ENCODE measurements at places on chromosomes 16 and 17.

DNA sequence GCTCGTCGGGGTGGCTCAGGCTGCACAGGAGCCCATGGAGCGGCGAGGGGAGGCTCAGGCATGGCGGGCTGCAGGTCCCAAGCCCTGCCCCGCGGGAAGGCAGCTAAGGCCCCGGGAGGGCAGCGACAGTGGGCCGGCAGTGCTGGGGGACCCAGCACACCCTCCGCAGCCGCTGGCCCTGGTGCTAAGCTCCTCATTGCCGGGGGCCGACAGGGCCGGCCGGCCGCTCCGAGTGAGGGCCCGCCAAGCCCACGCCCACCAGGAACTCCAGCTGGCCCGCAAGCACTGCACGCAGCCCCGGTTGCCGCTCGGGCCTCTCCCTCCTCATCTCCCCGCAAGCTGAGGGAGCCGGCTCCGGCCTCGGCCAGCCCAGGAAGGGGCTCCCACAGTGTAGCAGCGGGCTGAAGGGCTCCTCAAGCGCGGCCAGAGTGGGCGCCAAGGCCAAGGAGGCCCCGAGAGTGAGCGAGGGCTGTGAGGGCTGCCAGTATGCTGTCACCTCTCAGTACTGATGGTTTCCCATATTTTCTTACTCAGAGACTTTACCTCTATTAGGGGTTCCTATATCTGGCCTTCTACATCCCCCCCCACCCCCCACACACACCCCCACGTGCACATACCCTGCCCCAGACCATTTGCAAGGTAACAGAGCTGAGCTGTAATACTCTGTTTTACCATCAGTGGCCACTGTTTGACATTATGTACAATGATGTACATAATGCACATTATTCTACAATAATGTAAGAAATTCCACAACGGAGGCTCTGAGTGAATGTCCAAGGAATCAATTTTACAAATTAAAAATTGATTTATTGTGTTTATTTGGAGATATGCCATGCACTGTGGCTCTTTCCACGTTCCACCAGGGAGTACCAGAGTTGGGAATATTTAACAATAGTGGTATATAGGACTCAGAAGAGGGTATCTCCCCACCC, 3.7 kb upstream of the VAT1L start:
- DNase-seq, result peak; percentile 2

DNA sequence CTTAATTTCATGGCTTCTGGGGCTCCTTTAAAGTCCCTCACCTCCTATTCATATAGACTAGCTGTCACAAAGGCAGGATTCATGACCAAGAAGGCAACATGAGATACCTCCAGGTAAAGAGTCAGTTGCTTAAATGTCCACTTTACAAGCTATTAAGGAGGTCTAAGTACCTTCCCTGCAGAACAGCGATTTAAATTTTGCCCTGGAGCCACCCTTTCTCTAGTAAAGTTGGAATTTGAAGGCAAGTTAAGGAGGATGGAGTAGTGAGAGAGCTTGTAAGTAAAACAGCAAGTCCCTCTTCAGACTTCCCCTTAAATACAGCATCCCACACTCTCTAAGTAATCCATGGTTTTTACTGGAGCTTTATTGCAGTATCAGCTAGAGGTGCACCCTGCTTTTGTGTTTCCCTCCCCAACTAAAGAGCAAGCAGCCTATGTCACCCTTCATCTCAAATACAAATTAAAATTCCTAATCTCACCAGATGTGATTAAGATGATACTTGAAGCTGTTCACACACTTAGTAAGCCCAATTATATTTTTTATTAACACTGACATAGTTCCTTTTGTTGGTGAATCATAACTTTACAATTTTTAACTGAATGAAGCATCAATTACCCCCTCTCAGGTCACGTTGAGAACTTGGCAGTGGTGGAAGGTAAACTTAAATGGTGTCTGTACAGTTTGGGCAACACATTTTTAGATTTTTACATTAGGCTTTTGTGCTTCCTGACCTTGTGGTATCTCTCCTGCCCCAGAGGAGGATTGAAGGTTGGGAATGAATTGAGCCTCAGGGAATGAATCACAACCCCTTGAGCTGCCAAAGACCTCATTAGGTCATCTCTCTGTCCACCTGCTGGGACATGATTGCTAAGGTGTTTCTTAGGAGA, 108.9 kb downstream of the TANGO6 start:
- no peak for DNase-seq

- peak; percentile 73 for DNase-seq
Observed at GRCh38 chr17:40122999-40123810, 1.4 kb downstream of the MSL1 start.

- no peak for DNase-seq
Observed at GRCh38 chr17:64707050-64707591, 45.0 kb upstream of the SMURF2 start.

DNA sequence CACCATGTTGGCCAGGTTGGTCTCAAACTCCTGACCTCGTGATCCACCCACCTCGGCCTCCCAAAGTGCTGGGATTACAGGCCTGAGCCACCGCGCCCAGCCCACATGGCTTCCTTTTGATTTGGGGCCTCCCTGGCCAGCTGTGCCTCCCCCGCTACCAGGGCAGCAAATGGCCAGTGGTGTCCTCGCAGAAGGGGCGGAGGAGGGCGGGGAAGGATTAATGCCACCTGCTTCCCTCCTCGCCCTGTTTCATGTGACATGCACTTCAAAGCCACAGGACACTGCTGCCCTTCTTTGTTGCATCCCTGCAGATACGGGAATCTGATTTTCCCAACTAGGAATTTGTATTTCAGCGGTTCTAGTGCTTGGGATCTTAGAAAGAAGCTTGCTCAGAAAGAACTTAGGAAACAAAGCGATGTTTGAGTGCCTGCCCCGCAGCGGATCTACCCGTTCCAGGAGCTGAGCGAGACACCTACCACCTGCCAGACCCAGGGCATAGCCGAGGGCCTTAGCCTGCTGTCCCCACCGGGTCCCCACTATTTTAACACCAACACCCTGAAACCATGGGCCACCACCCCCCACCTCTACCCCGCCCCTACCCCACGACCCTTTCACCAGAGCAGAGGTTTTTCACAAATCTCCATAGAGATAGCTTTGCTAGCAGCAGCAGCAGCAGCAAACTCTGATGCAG, 37.7 kb upstream of the CCDC182 start:
- DNase-seq, result no peak
